ENCODE measurements at places on chromosomes 7 and 10.

DNA sequence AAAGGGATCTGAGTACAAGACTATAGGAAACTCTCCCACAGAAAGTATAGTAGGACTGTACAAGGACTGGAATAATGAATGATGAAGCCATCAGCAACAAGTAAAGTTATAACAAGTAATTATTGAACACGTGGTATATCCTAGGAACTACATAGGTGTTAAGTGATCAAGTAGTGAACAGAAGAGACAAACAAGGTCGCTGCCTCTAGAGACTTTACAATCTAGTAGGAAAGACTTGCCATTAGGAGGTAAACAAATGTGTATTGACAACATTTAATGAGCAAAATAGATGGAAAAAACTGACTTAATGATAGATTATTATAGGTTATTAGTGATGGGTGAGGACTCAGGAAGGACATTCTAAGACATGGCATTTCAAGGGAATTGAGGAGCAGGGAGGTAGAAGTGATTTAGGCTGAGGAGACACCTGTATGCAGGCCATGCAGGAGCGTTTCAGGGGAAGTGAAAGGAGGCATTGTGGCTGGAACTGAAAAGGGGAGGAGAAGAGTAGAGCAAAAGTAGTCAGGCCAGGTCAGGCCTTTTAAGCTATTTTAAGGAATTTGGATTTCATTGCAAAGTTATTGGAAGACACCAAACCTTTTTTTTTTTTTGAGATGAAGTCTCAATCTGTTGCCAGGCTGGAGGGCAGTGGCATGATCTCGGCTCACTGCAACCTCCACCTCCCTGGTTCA is 8.5 kb upstream of the GLCCI1 start:
- no peak for DNase-seq

GRCh38 chr10:80697926-80698325 is 160.2 kb downstream of the SH2D4B start:
- DNase-seq: no peak

GRCh38 chr10:70742537-70743429 is 42.4 kb downstream of the TBATA start:
- DNase-seq: no peak

DNA sequence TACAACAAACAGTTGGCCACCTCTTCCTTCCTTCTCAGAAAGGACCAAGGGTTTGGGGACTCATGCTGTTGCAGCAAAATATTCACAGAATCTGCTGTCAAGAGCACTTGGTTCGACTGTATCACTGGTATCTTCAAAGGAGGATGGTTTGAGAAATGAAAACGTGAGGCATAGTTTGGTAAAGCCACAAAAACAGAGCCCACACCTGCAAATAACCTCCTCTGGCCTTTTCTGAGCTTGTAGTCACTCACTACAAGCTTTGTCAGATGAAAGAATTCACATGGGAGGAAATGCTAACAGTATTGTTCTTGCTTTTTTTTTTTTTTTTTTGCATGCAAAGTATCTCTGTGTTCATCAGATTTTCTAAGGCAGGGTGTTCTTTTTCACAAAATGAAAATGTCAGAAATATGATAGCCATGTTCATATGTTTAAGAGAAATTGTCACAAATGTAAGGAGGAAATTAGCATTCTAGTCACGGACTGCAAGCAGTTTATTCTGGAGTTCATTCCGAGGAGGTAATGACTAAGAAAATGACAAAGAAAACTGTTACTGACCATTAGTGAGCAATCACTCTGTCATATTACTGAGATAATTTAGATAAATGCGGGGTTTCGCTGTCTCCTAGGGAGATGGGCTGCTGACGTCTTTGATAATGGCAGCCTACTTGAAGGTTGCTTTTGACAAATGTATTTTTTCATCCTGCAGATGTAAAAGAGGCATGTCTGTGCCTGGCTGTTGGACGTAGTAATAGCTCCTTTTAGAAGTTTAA is 117.8 kb upstream of the MYO3A start:
- DNase-seq: no peak

GRCh38 chr10:104080762-104081161 is 4.9 kb downstream of the COL17A1 start:
- no peak for DNase-seq

DNA sequence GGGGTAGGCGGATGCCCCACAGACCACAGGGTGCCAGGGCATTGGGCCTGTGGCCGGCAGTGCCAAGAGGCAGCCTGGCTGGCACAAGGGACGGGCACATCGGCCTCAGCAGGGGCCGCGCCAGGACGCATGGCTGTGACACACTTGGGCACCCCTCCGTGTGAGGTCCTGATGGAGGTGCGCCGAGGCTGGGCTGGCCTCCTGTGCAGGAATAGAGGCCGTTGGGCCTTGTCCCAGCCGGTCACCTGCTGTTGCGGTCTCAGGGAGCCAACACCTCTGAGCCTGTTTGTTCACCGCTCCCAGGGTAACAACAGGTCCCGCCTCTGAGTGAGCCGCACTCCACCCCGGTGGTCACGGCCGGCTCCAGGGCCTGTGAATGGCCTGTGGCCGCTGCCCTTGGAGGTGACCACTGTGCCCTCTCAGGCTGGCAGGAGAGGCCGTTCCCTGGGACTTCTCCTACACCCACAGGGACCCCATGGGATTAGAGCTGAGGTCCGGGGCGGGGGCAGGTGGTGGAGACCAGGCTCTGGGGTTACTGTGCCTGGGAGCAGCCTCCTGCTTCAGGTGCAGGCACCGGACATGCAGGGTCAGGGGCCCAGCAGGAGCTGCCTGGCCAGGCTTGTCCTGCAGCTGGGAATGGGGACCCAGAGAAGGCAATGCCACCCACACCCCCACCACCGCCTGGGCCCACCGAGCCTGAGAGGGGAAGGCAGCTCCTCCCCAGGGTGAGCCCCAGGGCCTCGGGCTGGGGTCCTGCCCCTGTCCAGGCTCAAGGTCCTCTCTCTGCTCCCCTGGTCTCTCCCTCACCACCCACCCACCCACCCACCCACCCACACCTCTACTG is 12.0 kb downstream of the PWWP2B start:
- no peak for DNase-seq

GRCh38 chr7:24595671-24596418 is 22.6 kb downstream of the PALS2 start:
- no peak for DNase-seq

- no peak for DNase-seq
These were observed 47.7 kb downstream of the HHEX start for GRCh38 chr10:92737484-92737883.

GRCh38 chr10:92342796-92343195 is 51.8 kb downstream of the MARCHF5 start:
- no peak for DNase-seq

DNA sequence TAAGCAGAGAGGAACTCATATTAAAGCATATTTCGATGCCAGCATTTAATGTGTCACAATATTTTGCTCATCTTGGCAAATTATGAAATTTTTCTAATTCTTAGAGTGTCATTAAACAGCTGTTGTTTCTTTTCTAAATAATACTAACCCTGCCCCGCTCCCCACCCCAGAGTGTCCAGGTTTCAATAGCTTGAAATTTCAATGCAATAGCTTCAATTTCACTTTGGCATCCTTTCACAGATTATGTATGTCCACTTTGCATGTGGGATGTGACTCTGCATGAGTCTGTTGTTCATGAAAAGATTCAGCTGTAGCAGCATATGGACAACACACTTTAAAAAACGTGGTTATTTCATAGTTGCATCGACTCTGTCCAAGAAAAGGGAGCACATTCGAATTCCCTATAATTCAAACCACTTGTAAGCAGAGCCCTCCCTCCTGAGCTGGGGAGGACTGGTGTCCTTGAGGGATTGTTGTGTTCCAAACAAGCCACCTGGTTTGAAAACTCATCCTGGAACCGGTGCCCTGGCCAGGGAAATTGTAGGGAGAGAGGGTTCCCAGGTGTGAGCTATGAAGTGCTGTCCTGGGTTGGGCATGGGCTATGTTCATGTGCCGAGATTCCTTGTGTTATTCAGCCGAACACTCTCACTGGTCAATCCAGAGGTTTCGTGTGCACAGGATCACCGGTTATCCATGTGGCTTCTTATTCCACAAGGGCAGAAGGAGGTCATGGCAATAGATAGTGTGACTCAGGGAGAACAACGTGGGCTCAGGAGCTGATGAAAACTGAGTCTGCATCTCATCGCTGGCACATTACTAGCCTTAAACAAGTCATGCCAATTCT is 64.6 kb upstream of the CREB5 start:
- DNase-seq: no peak

DNA sequence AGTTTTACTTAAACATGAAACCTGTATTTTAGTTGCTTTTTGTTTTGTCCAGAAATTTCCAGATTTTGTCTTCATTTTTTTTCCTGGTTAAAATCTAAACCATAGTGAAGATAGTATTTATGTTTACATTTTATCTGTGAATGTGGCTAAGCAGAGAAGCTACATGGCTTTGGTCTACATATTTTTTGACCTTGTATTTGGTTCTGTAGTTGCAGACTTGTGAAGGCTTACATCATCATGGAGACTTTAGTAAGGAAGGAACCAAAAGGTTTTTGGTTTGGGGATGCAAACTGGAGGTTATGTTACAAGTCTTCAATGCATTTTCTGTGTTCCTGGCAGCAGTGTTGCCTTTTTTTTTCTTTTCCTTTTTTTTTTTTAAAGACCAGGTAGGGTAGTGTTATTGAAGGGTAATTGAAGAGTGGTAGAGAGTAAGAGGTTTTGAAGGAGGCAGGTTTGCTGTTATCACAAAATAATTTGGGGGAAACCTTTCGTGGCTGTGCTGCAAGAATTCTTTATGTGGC is 30.9 kb upstream of the VDAC2 start:
- no peak for DNase-seq

- DNase-seq: no peak
These were observed 358.8 kb downstream of the CALN1 start for GRCh38 chr7:72053292-72053691.

- no peak for DNase-seq
These were observed 33.4 kb upstream of the SH2D4B start for GRCh38 chr10:80504158-80504811.

GRCh38 chr10:131677671-131678070 is 223.1 kb upstream of the PPP2R2D start:
- no peak for DNase-seq

GRCh38 chr10:22420787-22421517 is 75.7 kb downstream of the SPAG6 start:
- no peak for DNase-seq

- DNase-seq: no peak
These were observed 76.4 kb downstream of the MAGI2 start for GRCh38 chr7:79377097-79377496.

DNA sequence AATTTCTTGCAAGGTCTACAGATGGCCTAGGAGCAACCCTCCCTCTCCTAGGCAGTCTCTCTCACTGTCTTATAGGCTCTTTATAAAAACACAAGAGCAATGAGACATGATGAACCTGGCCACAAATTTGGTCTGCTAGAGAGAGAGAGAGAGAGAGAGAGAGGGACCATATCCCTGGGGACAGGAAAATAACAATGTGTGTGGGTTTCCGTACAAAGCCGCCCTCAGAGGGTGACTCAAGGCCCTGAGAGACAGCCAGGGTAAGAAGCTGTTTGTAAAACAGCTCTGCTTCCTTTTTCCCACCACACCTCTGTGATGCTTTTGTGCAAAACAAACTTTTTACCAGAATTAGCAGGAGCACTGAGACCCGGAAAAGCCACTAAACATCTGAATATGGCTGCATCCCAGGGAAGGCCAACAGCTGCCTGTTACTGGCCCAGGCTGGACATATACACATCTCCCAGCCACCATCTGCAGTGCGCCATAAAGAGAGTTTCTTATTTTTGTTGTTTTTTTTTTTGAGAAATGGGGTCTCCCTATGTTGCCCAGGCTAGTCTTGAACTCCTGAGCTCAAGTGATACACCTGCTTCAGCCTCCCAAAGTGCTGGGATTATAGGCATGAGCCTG is 18.4 kb downstream of the GIMAP5 start:
- DNase-seq: peak; percentile 76

GRCh38 chr10:43971981-43972380 is 323.3 kb upstream of the ZNF32 start:
- peak; percentile 28 for DNase-seq

DNA sequence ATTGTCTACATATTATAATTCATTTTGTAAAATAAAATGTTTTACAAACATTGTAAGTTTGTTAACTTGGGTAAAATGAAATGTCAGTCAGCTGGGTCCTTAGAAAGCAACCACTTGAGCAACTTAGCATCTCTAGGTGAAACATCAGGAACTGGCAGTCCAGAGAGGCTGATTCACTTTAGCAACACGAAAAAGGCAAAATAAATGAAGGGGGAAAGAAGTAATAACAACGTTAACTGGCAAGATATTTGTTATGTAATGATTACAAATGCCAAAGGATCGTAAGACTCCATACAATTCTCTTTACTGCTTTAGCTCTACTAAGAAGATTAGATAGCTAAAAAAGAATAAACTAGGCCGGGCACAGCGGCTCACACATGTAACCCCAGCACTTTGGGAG is 5.0 kb downstream of the PDZD8 start:
- DNase-seq: no peak

GRCh38 chr7:117188949-117189592 is 133.8 kb downstream of the WNT2 start:
- DNase-seq: no peak

- DNase-seq: no peak
These were observed 44.7 kb upstream of the GARS1 start for GRCh38 chr7:30549931-30550493.

- DNase-seq: no peak
These were observed 29.5 kb upstream of the FBXW4 start for GRCh38 chr10:101724446-101724845.

- DNase-seq: no peak
These were observed 1139.9 kb upstream of the LRRN3 start for GRCh38 chr7:109950821-109951564.

- DNase-seq: no peak
These were observed 149.2 kb downstream of the XPNPEP1 start for GRCh38 chr10:109774121-109774440.

GRCh38 chr7:91039033-91039432 is 225.2 kb upstream of the FZD1 start:
- no peak for DNase-seq

DNA sequence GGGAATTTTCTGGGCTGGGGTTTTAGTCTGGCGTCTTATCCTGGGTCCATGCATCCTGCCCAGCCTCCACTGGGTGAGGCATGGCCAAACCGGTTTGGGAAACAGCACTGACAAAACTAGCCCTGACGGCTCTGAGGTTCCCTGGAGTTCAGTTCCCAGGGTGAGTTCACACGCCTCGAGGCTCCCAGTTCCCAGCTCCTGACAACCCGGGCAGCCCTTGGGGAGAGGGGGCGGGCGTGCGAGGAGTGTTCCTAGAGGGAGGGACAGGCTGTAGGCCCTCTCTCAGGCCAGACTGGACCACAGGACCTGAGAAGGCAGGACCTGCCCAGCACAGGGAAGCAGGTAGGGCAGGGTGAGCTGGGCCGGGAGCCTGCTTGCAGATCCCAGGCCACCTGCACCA is 82.3 kb upstream of the PPIF start:
- DNase-seq: no peak

GRCh38 chr10:43653746-43654145 is 5.1 kb upstream of the ZNF32 start:
- no peak for DNase-seq

GRCh38 chr10:70410608-70411007 is 6.7 kb downstream of the EIF4EBP2 start:
- no peak for DNase-seq

GRCh38 chr10:34781711-34782110 is 33.4 kb downstream of the PARD3 start:
- DNase-seq: no peak

- DNase-seq: no peak
These were observed 1026.9 kb upstream of the C7orf33 start for GRCh38 chr7:147563669-147564068.

- DNase-seq: no peak
These were observed 45.5 kb downstream of the GSAP start for GRCh38 chr7:77370606-77371005.

GRCh38 chr10:132840698-132841614 is 55.0 kb upstream of the NKX6-2 start:
- no peak for DNase-seq
